GM12864 (cell line): ENCODE measurements at places on chromosomes 5 and 9.

DNA sequence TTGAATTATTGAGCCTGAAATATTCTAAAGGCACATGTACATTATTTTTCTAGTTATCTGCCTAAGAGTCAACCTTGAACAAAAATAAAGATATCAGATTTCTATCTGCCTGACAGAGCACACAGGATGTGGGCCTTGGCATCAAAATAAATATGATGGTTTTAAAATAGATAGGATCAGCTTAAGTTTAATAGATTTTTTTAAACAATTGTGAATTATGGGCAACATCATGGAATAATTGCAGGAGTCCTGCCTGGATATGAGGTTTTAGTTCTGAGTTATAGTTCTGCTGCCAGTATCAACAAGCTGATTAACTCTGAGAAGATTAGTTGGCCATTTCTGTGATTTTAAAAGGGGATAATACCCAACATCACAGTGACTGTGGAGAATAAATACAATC lies 107.0 kb upstream of the PCA3 start:
- no peak for DNase-seq

- no peak for DNase-seq
Observed at GRCh38 chr5:110478895-110479294, 247.6 kb downstream of the TMEM232 start.

GRCh38 chr5:172688349-172689217 lies 47.5 kb downstream of the NEURL1B start:
- DNase-seq: no peak

- DNase-seq: peak; percentile 49
Observed at GRCh38 chr9:137757613-137758029, 120.0 kb upstream of the CACNA1B start.

DNA sequence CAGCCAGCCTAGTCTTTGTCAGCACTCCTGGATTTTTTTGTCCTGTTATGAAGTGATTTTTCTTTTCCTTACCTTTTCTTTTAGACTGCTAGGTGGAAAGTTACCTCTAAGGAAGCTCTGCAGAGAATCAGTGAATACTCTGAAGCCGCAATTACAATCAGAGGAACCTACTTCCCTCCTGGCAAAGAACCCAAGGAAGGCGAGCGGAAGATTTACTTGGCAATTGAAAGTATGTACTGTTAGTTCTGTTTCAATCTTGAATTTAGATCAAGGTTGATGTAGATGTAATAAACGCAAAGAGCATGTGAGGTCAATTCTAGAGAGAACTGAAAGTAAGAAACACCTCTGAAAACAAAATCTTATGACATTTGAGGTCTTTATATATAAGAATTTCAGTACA lies 27.0 kb upstream of the C5orf24 start:
- no peak for DNase-seq

DNA sequence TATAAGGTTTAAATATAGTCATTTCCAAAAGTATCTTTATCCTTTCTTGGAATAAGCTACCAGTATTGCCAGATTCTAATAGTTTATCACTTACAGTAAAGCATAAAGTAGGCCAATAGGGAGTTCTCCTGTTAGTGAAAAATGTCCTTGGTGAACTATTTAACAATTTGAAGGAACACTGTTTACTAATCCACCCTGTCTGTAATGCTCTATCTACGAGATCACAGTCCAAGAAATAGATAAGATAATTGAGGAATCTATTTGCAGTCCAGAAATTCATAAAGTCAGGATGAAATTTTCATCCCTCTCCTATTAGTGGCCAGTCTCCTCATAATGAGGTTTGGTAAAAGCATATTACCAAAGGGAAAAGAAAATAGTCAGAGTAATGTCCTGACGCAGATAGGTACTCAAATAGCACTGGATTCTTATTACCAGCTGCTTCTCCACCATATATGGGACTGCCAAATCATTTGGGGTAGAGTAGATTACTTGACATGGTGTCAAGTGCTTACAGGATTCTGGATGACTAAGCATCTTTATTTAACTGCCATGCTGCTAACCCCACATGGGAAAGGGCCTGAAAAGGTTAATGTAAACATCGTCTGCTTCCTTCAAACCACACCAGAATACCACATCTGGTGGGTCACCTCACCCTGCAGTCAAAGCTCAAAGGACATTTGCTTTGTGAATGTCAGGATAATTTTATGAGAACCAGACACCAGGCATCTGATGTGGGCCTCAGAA lies 808.1 kb downstream of the EFNA5 start:
- no peak for DNase-seq

DNA sequence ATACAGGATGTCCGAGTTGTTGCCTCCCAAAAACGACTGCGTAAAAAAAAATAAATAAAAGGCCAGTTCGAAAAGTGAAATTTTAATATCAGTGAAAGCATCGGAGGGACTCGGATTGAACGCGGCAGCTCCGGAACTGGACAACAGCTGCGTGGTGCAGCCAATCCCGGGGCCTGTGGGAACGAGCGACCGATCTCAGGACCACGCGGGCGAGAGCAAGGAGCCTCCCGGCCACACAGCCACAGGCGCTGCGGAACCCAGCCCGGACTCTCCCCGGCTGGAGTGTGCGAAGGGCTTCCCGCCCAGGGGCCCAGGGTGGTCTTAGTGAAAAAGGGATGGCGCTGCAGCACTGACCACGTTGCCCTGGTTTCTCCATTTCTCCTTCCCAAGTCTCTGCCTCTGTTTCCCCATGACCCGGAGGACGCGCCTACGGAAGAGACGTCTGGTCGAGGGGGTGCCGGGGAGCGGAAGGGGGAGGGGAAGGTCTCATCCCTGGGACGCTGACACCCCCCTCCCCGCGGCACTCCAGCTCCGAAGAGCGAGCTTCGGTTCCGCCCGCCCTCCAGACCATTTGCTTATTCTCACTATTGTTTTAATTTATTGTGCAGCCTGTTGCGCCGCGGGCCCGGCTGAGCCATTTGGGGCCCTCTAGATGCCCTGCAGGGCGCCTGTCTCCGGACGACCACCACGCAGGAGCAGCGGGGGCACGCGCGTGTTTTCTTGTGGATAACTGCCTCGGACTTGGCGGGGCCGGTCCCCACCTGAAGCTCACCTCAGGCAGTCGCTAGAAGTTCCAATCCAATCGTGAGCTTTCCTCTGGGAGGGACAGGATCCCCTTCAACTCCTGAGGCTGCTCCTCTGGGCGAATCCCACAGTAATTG lies 303.0 kb downstream of the PARP8 start:
- no peak for DNase-seq

DNA sequence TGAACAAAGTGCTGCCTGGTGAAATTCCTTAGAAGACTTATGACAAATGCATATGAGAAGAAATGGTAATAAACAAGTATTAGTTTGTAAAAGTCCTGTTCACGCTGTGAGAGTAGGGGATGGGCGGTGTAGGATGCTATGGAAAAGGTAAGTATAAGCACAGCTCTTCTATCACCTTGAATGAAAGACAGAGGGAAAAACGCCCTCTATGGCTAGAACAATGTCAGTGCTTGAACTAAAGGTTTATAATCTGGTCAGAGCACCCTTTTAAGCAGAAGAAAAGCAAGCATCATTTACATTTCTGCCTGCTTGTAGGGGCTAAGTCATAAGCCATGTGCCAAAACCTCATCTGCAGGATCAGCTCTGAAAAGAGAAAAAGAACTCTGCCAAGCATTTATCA lies 115.2 kb downstream of the LHFPL2 start:
- DNase-seq: no peak

- DNase-seq: no peak
Observed at GRCh38 chr9:79674052-79674777, 102.5 kb downstream of the TLE4 start.

- DNase-seq: no peak
Observed at GRCh38 chr5:75051217-75051751, 1.1 kb downstream of the GCNT4 start.

GRCh38 chr5:58462154-58462553 lies 2.3 kb upstream of the PLK2 start:
- DNase-seq: no peak

DNA sequence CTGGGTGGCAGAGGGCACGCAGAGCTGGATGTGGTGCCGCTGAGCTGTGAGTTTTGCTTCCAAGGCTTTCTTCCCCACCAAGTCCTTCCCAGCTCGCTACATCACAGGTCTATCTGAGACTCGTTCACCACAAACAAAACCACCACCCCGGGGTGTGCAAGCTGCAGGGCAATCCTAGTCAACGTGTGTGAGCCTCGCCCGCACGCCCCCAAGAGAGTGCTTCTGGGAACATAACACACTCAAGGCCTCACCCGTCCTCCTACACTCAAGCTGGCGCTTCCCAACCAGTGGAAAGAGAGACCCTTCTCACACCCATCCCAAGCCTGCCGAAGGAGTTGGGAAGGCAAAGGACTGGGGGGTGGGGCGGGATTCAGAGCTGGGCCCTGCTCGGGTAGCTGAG lies 10.6 kb downstream of the SNAPC4 start:
- DNase-seq: no peak

DNA sequence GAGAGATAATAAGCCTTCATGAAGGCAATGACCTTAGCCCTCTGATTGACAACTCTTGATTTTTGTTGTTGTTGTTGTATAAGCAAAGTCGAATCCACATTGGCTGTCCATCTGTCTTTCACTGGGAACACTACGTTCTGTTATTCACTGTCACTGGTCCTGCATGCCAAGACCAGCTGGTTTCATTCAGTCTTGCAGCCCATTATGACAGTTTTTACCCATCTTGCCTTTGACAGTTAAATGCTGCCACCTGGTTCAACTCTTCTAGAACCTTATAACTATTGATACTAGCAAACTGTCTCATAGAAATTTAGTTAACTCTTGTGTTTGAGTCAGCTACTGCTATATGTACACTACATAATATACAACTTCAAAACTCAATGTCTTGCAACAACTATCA lies 382.3 kb upstream of the CDH10 start:
- DNase-seq: no peak

GRCh38 chr9:91148306-91148705 lies 213.4 kb downstream of the AUH start:
- no peak for DNase-seq

DNA sequence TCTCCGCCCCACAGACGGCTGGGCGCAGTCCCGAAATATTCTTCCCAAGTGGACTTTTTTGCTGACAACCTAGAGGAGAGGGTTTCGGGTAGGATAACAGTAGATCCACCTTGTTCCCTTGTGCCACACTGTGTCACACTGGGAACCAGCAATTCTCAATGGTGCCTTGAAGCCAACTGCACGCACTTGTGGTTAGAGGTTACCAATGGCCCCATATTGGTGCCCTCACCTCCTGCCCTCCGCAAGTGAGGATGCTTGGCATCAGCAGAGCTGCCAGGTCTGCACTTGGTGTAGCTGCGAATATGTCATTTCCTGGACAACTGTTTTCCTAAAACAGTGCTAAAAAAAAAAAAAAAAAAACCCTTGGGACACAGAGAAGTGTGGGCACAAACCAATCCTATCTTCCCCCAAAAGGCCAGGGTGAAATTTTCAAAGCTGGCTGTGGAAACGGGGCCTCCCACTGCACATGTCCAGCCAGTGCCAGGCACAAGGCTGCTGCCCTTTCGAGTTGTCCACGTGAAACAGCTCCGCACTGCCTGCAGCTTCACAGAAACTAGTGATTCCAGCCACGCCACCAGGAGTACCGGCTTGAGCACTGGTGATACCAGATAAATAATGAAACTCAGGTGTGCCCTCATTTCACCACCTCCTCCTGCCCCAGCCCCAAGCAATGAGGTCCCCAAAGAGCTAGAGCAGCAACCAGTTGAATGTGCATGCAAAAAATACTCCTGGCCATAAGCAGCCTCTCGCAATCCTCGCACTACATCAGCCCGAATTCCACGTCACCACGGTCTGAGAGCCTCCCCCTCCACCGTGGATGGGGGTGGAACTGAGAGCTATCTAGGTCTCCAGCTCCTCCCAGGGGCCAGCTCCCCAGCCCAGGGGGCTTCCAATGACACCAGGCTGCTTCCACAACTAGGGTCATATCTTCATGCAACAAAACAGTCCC lies 51.2 kb downstream of the USP20 start:
- DNase-seq: no peak

DNA sequence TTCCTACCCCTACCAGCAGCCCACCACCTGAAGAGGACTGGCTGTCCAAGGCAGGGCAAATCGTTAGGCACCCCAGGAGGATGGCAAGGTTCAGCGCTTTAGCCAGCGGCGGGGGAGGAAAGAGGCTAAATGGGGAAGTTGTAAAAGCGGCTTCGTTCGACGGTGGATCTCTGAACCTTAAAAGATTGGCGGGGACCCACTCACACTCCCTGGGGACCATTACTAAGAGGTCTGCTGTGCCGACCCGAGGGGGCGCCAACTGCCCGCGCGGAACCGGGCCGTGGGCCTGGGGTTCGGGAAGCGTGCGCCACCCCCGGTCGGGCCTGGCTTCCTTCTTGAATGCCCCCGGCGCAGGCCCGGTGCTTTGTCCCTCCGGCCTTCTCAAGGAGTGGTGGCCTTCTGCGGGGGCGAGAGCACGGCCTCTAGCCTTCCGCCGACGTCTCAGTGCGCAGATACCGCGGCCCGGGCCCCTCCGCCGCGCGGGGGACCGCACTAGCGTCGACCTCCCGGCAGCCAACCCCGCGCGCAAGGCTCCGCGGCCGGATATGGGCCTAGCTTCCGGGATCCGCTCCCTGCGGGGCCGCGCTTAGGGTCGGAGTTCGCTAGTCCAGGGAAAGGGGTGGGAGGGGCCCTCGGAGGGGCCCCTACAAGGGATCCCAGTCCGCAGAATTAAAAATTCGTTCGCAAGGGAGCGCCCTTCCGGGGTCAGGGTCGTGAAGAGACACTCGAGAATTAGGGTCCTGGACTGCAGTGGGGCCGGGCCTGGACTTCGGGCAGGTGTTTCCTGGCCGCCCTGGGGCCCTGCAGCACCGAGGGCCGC lies 10.5 kb downstream of the NR2F1-AS1 start:
- DNase-seq: no peak

- no peak for DNase-seq
Observed at GRCh38 chr5:75192264-75192663, 44.4 kb downstream of the ANKRD31 start.

GRCh38 chr9:71806901-71807307 lies 38.6 kb upstream of the CEMIP2 start:
- peak; percentile 22 for DNase-seq

DNA sequence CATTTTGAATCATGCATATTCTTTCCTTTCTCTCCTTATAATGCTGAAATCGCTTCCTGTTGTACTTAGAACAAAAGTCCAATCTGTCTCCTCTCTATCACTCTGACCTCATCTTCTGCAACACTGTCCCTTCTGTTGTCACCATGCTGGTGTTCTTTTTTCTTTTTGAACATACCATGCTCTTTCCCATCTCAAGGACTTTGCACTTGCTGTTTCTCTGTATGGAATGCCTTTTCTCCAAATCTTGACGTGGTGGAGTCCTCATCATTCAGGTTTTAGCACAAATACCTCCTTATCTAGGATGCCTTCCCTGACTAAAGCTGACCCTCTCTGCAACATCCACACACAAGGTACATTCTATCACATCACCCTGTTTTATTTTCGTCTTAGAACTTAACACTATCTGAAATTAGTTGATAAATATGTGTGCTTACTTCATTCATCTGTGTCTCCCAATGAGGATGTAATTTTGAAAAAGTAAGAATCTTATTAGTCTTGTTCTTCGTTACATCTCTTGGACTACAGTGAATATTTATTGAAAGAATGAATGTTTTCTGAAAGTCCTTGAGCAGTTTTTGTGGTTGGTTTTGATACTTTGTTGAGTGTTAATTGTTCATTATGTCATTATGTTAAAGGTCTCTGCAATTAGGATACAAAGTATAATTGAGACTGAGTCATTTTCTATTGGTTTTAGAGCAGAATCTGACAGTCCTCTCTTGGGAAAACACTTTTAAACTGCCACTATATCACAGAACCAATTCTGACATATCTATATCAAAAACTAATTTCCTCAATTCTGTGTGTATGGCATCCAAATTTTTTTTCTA lies 145.3 kb upstream of the RASA1 start:
- DNase-seq: no peak
